ENCODE measurements at places on chromosomes 11 and 22.

DNA sequence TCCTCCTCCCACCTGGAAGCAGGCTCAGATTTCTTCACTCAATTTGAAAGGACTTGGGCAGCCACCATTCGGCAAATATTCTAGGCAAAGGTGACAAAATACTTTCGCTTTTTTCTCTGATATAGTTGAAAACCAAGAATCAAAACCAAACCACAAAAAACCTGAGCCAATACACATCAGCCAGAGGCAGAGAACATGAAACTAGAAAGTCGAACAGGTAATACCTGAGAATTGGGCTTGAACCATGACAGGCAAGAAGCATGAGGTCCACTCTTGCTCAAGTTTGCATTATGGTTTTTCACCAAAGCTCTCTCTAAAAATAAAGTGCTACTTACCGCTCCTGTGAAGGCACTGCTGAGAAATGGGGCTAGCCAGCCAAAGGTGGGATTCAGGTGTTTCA lies 26.2 kb upstream of the LDLRAD3 start:
- peak; percentile 31 for DNase-seq

DNA sequence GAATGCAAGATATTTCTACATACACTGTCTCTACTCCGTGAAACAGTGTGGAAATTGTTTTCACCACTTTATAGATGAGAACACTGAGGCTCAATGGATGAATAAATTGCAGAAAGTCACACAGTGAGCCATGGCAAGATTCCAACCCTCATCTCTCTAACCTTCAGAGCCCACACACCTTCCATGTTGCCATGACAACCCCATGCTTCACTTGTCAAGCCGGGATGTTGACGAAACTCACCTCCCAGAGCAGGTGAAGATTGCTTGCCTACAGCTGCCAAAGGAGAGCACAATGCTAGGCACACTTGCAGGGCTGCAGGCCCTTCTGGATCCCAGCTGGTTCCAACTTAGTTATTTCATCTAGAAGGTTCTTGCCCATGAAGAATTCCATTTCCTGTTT lies 71.4 kb upstream of the SEZ6L start:
- DNase-seq = no peak

DNA sequence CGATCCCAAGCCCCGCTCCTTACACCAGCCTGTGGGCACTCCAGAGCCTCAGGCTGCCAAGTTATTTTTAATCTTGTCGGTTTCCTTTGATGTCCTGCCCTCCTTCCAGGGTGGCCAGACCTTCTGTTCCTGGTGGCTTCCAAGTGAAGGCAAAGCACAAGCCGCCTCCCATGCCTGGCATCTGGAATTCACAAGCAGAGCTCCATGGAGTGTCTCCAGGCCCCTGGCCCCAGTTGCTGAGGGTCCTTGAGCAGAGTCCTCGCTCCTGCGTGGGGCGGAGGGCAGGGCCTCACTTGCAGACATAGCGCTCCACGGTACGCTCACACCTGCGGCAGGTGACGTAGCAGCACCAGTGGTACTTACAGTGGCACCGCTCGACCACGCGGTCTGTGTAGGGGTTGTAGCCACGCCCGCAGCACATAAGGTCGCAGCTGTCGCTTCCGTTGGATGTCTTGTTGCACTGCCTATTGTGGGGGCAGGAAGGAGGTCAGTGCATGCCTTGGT lies 19.5 kb downstream of the WNT11 start:
- DNase-seq = no peak

DNA sequence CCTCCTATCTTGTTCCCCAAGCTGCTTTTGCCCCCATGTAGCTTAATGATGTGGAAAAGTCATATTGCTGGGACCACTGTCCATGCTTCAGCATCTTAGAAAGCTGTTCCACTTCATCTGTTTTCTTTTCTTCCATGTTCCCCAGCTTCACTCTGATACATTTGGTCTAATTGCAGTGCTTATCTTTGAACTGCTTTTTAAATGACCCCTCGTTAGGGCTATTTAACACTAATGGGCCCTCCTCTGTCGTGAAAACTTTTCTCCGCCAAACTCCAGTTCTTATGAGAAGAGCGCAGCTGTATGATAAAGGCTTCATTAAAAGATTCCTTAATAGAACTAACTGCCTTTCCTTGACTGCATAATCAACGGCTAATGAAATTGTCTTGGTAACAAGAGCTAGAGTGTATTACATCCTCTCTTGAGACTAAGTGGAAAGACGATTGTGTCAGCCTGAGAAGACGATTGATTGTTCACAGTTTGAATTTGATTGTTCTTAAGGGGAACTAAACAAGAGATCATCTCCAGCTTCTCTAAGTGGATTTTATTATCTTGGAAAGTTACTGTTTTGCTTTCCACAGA lies 165.0 kb upstream of the MTNR1B start:
- no peak for DNase-seq

DNA sequence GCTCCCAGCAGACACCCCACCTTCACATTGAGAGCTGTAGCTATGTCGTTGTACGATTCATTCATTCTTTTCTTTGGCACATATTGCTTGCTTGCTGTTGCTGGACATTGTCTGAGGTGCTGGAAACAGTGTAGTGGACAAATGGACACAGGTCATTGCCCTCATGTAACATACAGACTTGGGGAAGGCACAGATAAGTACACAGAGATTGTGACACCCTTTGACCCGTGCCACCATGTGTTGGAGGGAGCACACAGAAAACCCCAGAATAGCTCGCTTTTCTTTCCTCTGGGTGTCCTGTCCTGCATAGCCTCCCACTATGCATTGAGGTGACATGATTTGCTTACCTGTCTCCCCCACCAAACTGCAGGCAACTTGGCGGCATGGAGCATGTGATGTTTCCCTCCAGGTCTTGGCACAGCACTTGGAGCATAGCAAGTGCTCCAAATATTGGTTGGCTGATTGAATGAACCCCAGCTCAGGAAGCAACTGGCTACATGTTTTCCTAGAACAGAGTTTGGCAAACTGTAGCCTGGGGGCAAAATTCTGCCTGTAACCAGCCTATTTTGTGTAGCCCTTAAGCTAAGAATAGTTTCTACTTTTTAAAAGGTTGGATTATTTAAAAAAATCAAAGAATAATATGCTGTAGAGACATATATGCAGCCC lies 30.9 kb upstream of the NECTIN1 start:
- DNase-seq = no peak

DNA sequence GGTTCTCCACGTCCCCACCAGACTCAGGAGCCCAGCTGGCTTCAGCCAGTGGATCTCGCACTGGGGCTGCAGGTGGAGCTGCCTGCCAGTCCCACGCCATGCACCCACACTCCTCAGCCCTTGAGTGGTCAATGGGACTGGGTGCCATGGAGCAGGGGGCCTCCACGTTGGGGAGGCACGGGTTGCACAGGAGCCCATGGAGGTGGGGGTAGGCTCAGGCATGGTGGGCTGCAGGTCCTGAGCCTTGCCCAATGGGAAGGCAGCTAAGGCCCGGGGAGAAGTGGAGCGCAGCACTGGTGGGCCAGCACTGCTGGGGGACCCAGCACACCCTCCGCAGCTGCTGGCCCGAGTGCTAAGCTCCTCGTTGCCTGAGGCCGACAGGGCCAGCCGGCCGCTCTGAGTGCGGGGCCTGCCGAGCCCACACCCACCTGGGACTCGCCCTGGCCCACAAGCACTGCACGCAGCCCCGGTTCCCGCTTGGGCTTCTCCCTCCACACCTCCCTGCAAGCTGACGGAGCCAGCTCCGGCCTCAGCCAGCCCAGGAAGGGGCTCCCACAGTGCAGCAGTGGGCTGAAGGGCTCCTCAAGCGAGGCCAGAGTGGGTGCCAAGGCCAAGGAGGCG lies 258.5 kb upstream of the PDGFD start:
- DNase-seq = no peak

GRCh38 chr11:95147364-95147905 lies 57.8 kb downstream of the ENDOD1 start:
- no peak for DNase-seq

DNA sequence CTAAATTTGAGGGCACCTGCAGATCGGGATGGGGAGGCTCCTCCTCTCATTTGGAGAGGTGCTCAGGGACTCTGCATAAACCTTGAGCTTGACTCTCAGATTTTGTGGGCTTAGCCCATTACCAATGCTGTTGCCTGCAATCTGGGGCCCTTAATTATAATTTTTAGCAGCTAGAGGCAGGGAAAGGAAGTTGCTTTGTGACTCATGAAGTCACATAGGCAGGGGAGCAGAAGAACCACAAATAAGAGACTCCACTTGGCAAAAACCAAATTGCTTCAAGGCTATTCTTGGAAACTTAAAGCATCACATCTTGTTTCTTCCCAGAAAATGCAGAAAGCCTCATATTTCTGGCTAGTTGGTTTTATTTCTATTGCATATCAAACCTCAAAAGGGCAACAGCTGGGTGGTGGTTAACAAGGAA lies 46.9 kb downstream of the MICAL2 start:
- no peak for DNase-seq

DNA sequence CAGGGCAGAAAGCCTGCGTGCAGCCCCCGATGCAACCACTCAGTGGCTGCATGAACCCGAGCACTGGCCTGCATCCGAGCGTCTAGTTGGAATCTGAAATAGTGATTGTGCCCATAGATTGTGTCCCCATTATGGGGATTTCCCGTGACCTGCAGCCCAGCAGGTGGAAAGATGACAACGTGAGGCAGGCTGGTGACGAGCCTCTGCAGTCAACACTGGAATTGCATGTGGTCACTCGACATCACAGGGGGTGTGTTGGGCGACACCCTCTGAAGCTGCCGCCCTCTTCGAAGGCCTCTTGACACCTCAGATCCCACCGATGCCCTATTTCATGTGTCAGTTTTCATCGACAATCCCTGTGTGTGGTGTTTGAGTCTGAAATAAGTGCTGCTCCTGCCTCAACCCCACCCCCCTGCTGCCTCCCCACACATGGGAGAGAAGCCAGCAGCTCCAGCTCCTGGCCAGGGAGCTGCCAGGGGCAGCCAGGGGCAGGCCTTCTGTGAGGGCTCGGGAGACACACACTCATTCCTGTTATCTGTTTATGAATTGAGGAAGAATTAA lies 172.0 kb upstream of the B3GAT1 start:
- DNase-seq = no peak

DNA sequence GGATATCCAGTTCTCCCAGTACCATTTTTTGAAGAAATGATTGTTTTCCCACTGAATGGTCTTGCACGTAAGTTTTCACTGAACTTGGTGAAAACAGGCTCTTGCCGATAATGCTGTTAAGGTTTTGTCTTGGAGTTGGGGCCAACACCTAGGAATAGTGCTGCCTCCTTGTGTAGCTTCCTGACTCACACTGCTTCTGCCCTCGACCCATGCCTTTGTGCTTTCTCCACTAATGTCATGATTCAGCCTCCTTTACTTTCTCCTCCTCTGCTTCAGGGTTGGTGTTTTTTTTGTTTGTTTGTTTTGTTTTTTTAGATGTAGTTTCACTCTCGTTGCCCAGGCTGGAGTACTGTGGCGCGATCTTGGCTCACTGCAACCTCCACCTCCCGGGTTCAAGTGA lies 30.2 kb downstream of the SLC5A1 start:
- DNase-seq = no peak

DNA sequence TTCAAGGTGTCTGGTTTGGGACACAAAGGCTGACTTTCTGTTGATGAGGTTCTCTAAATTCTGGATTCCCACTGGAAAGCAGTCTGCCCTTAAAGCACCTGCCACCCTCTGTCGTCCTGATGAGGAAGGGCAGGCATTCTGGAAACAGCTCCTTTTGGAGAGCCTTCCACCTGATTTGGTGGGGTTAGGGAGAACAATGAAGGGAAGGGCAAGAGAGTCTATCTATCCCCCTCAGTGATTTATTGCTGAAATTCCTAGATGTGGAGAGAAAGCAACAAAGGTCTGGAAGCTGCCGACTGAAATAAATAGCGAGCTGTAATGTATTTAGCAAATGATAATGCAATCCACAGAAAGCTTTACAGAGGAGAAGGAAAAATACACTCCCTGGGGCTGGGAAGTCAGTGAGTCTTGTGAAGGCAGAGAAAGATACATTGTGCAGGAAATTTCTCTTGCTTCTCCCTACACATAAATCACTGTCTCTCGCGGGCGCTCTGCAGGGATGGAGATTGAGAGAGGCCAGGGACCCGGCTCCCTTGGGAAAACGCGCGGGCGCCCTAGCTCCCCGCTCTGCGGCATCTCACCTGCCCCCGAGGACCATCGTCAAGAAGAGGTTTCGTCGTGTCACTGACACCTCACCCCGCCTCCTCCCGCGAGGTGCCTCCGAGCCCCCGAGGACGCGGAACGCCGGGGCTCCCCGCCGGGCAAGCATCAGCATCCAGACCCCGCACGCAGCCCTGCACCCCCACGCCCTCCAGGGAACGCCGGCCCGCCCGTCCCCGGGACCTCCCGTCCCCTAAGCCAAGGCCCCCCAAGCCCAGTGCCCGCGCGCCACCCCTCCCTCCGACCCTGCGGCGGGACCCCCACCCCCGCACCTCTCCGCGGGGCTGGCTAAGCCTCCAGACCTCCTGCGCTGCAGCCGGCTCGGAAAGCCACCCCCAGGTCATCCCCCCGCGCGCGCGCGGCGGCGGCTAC lies 673 bp downstream of the CDON start:
- DNase-seq = peak; percentile 23

DNA sequence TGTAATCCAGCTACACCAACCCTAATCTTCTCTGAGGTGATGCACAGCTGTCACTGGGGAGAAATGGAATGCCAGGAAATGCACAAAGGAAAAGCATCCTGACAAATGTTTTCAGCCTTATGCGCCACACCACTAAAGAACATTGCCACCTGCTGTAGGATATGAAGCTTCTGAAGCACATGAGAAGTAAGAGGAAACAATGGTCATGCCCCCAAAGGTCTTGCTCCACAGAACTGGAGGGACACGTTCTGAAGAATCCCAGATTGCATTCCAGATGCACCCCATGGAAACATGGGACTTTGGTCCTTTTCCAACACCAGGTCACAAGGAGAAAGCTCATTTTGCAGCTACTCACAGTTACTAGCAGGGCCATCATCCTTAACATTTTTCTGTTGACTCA lies 48.7 kb upstream of the ZBED5 start:
- no peak for DNase-seq

Measured in GM10248 (cell line).